M059J (cell line): ENCODE measurements at places on chromosomes 2 and 18.
A peak's percentile ranks its signal among the peaks of the same experiment; 100 is the strongest.

DNA sequence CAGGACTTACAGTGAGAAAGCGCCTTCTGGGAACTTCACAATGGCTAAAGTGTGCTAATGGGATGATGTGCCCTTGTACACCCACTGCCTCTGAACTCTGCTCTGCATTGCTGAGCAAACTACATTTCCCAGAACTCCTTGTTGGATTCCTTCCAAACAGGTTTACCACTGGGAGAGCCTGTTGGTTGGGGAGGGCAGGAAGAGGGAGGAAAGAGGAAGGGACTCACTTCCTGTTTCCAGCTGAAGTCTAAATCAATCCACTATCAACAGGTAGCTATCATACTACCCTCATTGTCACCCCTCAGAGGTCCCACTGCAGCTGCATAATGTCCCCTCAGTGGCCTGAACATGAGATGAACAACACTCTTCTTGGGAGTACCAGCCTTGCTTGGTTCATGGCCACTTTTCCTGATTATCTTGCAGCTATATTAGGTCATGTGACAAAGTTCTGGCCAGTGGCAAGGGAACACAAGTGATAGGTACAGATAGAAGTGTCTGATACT, 109.7 kb downstream of the MSH2 start:
- DNase-seq, result peak; percentile 66

GRCh38 chr2:215949991-215950404, 63.4 kb downstream of the MREG start:
- peak; percentile 54 for DNase-seq

DNA sequence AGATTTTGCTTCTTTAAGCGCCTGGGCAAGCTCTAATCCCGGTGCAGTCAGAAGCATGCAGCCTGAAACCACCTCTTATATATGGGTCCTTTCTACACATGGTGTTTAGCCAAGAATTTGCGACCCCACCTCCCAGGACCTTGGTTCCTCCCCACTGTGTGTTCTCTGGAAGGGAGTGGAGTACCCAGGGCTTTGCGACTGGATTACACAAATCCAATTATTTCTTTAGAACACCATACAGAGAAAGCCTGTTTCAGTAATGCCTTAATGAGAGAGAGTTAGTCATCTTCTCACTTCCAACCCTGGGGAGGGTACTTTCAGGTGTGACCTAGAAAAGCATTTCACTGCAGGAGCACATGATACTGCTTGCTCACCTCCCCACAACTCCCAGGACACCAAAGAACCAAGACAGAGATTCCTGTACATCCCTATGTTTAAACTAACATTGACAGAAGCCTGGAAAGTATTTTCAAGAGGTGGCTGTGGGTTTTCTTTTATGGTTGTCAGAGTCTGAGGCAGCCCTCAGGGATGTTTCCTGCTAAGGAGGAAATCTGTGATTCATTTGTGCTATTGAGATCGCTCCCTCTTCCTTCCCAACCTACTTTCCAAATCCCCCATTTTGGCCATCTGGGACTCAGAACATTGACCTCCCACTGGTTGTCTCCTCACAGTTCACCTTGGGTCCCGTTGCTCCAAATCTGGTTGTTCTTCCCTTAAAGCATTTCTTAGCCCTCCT, at the start of gene CAPN14:
Gene CAPN14, minus strand, starts transcription at position 51 of the 736 bp plus-strand sequence. CDS start 12,068 bp downstream, outside the sequence.
- peak; percentile 38 for DNase-seq

DNA sequence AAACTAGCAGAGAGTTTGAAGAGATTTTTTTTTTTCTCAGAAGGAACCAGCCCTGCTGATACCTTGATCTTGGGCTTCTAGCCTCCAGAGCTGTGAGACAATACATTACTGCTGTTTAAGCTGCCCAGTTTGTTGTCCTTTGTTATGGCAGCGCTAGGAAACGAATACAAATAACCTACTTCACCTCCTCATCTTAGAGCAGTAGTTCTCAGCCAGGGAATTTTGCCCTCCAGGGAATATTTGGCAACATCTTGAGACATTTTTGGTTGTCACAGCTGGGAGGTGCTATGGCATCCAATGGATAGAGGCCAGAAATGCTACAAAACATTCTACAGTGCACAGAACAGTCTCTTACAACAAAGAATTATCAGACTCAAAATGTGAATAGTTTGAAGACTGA, 43.9 kb upstream of the BCL11A start:
- peak; percentile 5 for DNase-seq

DNA sequence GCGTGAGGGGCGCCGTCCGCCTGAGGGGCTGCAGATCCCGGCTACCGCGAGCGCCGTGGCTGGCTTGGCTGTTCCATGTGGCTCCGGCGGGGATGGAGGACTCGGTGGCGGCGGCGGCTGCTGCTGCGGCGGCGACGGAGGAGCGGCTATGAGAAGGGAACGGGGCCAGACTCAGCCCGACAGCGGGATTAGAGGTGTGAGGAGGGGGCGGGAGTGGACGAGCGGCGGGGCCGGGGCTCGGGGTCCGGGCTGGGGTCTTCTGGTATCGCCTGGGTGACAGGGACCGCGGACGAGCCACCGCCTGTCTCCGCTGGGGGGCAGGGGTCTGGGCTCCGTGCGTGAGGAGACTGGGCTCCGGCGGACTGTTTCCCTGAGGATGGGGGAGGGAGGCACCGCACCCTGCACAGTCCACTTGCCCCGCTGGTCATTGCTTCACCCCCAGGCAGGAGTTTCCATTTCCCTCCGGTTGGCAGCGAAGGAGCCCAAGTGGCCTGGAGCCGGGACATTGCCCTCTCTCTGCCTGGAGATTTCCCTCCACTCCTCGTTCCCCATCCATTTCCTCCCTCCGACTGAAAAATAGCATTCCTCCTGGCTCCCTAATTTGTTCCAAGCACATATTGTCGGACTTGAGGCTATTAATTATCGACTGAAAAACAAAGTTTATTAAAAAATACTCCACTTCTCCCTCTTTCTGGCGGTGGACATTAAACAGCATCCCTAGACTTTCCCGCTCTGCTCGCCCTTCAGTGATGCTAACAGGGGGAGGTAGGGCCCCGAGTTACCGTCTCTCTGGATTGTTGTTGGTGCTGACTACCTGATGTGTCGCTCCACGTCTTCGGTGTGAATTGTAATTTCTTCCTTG, 577 bp downstream of the EHBP1 start:
- peak; percentile 68 for DNase-seq

- no peak for DNase-seq
Measured at GRCh38 chr2:202909394-202910192, 1.9 kb downstream of the WDR12 start.

GRCh38 chr2:108980076-108980475, 8.9 kb downstream of the EDAR start:
- no peak for DNase-seq

DNA sequence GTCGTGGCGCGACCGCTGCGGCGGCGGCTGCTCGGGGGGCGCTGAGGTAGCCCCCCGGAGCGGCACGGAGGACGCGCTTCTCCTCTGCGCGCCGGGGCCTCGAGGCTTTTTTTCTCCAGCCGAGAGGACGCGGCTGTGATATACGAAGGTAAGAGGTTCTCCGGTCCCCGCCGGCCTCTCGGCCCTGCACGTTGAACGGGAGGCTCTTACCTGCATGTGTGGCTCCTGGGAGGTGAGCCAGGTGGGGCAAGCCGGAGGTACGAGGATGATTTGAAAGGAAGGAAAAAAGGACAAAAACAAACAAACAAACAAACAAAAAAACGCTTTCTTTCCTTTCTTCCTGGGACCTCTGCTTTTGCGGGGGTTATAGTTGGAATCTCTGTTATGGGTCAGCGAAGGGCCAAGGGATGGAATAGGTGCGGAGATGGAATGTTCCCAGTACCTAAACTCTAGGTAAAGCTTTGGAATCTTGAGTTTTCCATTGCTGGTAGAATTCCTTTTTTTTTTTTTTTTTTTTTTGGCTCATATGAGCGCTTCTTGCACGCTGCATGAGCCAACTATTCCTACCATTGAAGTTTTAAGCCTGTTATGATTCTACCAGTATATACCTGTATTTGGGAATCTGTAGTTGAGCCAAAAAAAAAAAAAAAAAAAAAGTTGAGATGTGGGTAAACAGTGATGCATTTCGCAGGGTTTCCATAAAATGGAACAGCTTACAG, 674 bp downstream of the PTPN4 start:
- DNase-seq, result peak; percentile 7

DNA sequence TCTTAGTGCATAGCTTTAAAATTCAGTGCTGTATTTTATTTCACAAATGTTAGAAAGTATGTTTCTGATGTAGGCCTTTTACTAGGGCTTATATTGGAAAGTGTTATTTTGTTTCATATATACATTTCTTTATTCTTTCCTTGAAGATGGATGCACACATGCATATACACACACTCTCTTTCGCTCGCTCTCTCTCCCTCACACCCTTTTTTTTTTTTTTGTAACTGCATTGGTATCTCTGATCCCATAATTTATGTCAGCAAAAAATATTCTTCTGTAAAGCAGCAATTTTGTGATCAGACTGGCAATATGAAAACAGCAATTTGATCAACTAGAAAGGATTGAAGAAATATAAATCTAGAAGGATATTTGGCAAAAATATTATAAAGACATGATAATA, 2.0 kb downstream of the MBD5 start:
- no peak for DNase-seq

- no peak for DNase-seq
Measured at GRCh38 chr2:203167751-203168150, 71.1 kb upstream of the CYP20A1 start.

DNA sequence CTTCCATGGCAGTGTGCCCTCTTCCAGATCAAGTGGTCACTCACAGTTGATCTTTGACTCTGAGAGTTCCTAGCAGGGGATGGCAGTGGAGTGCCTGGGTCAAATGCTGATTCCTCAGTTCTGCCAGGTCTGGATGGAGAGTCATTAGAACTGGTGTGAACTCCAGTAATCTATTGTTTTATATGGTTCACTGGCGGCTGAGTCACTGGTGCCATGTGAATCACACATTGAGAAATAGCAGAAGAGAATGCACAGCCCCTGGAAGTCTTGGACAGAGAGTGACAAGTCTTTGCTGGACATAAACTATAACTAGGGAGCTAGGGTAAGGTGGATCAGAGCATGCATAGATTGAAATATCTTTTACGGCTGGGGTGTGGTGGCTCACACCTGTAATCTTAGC, 86.9 kb downstream of the EIF2AK3 start:
- peak; percentile 73 for DNase-seq

DNA sequence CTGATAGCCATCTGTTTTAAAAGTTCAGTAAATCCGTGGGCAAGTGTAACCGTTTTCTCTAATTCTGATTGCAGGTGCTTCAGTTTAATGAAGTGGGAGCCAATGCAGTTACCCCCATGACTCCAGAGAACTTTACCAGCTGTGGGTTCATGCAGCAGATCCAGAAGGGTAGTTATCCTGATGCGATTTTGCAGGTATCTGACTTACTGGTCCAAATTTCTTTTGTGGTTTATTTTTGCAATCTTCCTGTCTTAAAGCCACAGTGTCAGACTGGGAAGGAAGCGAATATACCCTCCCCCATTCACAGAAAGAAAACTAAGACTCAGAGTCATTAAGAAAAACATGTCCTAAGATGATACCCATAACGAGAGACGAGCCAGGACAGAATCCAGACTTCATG, 7.7 kb downstream of the SERPINB2 start:
- DNase-seq, result no peak
